Dermis microvascular lymphatic vessel endothelial cell (primary cell): ENCODE measurements at places on chromosomes 3 and 15. TPM values are rescaled to one million over a fixed set of nuclear protein-coding genes. Genes with fewer than 3 reads are reported as not detected.

Gene SLC6A11
- not detected in 2 replicates for total RNA-seq

Gene ALDH1A3
- total RNA-seq = 6.3 and 33.9 TPM in 2 replicates

Gene PTH1R
- total RNA-seq = under 0.01 and 0.13 TPM in 2 replicates

Gene EPHB3
- 0.13 and 0.25 TPM in 2 replicates for total RNA-seq

Gene DNAJA4
- total RNA-seq = 0.90 and 2.0 TPM in 2 replicates

Gene SEMA3B
- 0.26 and 0.51 TPM in 2 replicates for total RNA-seq

Gene PCNP
- total RNA-seq = 57.0 and 62.5 TPM in 2 replicates

Gene AMIGO3
- total RNA-seq = not detected in 2 replicates

- DNase-seq = peak; percentile 34
Observed at GRCh38 chr3:192408007-192408646, 319.2 kb downstream of the FGF12 start.

GRCh38 chr3:53162672-53163443 is 1.8 kb downstream of the PRKCD start:
- DNase-seq = peak; percentile 12

GRCh38 chr15:101654171-101654570 is 2.0 kb upstream of the TM2D3 start:
- no peak for DNase-seq

DNA sequence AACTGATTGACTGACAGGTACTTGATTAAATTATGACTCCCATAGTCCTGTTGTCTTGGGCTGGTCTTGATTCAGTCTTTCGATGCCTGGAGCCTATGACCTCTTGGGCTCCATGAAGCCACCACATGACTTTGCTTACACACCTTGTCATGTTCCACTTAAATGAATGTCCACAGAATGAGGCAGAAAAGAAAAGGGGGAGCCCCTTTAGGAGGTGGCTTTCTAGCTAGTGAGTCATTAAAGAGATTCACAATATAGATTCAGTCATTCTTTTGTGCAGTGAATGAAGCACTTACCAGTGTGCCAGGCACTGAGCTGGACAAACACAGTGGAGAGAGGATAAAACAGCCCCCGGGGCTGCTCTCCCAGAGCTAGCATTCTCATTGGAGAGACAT is 17.1 kb downstream of the VIPR1 start:
- DNase-seq = no peak

GRCh38 chr3:125179143-125179883 is 33.2 kb downstream of the SLC12A8 start:
- DNase-seq = no peak

DNA sequence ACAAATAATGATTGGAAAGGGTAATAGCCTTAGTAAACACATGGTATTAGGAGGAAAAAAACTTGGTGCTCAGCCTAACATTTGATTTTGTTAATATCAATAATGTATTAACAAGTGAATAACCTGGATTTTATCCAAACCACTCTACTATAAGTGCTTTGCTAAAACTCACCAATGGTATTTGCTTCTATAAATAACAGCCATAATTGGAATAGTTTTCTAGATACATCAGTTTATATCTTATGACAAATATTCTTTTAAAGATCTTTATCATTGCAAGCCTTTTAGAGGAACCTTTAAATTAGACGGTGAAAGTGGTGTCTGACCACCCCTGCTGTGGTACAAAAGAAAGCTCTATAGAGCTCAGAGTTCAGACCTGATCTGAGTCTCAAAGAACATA is 123.9 kb downstream of the SHOX2 start:
- no peak for DNase-seq

- peak; percentile 25 for DNase-seq
Observed at GRCh38 chr15:80736560-80736959, 41.5 kb downstream of the ABHD17C start.

DNA sequence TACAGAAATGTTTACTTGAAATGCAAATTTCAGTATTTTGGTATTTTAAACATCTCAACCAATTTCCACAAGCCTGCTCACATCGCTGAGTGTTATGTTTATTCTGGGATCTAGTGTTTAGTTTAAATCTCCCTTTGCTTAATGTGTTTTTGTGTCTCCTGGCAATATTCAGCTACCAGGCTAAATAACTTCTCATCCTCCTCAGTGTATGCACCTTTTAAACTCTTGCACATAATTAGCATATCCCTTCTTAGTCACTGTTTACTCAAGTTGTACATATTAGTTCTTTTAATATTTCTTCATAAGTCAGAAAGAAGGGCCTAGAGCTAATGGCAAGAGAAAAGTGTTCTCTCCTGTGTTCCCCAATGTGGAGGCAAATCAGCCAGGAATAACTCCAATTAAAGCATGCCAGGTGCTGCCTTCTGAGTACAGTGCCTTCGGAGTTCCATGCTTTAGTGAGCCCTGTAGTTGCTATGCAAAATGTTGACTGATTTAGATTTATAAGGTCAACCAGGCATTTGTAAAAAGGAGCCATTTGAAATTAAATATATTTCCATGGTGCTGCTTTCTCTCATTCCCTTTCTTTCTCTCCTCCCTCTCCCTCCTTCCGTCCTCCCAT is 234.3 kb downstream of the GAP43 start:
- no peak for DNase-seq

DNA sequence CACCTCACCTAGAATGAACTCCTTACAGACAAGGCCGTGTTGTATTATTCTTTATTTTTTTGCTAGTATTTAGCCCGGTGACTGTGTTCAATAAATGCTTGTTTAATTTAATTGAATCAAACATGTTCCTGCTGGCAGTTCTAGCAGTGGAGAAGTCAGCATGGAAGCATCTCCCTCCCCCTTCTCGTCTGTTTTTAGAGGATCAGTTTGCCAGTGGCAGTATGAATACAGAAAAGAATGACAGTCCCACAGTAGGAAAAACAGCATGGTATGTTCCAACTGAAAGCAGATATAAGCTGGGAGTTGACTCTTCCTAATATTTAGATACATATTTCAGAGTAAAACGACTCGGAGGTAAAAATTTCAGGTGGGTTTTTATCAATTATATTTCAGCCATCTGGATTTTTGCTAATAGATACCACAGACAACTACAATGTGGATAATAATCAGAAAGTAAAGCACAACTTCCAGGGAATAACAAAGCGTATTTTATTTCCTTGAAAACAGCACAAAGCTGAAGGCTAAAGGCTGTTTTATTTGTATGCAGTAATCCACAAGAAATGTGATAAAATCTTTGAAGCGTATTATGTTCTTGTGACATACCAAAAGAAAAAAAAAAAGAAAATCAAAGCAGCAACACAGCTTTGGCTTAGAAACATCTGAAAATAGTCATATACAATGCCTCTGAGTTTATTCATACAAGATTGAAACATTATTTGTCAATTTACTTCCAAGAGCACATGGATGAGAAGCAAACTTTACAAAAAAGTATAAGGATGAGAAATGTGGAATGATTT is 244.5 kb upstream of the KCNMB2 start:
- DNase-seq = no peak

DNA sequence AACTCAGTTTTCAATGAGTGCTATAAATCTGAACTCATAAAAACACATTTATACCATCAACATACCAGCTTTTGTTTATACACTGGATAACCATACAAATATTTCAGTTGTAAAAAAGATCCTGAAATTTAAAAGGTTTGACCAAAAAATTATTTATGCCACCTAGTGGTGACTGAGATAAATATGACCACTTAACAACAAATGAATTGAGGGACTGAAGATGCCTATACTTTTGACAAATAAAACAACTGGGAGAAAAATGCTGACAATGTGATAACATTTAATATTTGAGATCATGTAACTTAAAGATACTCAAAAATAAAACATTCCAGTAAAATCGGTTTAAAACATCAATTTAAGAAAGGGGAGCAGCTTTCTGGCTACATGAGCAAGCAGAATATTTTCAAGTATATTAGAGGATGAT is 30.4 kb downstream of the ATG3 start:
- DNase-seq = peak; percentile 40

GRCh38 chr3:157131861-157132260 is 28.1 kb downstream of the CCNL1 start:
- no peak for DNase-seq

DNA sequence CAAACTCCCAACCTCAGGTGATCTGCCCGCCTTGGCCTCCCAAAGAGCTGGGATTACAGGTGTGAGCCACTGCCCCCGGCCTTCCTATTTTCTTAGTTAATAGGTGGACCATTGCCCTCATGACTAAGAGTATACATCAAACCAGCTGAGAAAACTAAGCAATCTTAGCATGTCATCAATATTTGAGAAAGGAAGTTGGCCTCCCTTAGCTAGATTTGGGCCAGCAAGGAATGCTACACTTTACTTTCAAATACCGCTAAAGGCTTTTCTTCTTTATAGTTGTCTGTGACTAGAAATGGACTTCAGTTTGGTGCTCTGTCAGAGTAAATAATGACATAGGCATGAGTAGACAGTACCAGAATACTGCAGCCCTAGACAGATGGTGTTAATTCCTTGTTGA is 199.3 kb downstream of the GAP43 start:
- no peak for DNase-seq

DNA sequence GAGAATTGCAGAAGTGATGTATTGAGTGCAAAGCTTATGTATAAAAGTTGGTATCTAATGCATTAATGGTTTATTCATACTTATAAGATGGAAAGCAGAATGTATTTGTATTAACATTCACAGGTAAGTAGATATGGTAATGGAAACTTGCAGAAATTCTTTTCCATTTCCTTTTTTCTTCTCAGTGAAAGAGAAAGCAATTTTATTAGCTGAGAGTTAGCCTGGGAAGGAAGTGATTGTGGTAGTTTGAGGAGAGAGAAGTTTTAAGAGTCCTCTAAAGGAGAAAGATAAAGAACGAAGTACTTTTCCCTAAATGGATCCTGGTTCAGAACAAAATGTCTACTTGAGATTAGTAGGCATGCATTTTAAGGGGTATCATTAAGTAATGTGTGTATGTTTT is 60.1 kb upstream of the OSTN start:
- DNase-seq = no peak

DNA sequence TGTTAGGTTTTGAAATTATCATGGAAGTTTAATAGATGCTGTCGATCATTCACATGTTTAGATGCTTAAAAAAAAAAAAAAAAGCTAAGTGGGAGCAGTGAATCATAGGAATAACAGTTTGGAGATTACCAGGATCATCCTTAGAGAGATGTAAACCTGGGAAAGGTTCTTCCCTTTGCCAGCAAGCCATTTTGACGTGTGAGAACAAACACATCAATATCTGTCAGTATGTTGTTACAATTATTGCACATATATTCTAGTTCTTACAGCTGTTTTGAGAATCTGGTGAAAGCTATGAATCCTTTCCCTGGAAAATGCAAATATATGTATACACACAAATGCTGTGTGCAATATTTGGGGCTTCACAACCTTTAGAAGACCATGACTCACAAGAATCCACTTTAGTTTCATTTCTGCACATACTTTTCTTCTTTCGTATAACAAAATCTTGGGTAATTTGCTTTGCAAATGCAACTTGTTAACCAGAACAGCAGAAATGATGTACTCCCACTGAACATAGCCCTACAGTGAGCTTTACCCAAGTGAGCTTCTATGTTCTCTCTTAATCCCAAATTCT is 12.0 kb downstream of the NFKBIZ start:
- DNase-seq = no peak

DNA sequence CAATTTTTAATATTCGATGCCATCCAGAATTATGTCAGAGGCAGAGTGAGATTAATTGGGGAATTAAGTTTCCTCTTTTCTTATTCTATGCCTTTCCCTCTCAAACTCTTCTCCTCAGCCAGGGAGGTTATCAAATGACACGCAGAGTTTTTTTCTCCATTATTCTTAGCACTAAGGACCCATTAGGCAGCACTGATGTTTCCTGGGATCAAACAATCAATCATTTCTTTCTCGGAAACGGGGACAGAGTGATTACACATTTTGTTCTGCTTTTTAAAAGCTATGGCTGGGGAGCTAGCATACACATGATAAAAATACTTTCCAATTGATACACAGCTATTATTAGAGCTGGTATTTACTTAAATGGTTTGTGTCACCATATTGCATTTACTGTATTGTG is 35.3 kb upstream of the PSMD6 start:
- DNase-seq = no peak

GRCh38 chr3:153399636-153400035 is 237.6 kb downstream of the RAP2B start:
- no peak for DNase-seq

DNA sequence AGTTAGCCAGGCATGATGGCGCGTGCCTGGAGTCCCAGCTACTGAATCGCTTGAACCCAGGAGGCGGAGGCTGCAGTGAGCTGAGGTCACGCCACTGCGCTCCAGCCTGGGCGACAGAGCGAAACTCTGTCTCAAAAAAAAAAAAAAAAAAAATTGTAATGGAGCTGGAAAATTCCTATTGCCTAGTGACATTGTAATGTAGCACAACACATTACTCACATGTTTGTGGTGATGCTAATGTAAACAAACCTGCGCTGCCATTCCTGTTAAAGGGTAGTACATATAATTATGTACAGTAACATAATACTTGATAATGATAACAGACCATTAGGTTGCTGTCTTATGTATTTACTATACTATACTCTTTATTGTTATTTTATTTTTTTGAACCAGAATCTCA is 39.1 kb downstream of the KNL1 start:
- DNase-seq = no peak

DNA sequence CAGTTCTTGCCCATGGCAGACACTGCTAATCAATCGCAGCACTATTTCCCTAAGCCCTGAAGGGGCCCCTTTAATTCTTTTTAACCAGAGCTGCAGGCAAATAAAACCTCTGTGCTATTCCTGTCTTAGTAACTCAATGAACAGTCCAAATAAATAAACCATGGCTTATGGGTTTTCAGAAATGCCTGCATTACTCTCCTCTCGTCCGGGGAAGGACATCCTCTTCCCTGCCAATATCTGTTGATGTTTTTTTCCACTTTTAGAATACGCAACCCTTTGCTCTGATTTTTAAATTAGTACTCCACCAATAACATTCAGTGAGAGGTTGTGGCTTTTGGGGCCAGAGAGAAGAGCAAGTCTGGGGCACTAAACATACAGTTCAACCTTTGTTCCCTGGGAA is 35.2 kb upstream of the PRICKLE2 start:
- DNase-seq = no peak

DNA sequence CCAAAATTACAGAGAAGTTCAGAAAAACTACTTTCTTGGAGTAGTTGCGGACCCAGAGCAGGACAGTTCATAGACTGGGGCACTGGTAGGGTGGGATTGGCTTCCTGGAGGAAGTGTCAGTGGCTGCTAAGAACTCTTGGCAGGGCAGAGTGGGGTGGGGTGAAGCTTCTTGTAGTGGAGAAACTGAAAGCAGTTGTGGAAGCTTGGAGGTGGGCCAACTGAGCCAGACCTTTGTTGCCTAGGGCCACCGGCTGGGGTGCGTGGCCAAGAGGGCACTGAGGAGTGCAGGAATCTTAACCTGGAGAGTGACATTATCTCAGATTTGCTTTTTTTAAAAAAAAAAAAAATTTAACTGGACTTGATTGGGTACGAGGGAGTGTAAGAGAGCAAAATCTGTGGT is 3.1 kb downstream of the KAT2B start:
- peak; percentile 54 for DNase-seq

DNA sequence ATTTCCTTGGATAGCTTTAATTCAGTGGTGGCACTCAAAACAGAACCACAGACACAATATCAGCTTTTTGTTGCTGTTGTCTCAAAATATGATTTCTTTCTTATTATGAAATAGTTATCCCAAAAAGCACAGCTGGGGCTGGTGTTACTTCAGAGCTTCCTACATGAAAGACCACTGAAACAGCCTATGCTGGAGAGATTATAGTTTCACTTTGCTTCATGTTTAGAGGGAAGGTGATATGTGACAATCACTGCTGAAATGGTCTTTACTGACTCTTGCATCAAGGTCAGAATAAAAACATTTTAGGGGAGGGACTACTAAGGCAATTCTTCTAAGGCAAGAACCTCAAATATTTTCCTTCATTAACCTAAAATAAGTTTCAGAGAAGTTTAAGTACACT is 190.7 kb downstream of the TNIK start:
- DNase-seq = no peak
